ENCODE measurements at places on chromosomes 16 and 17.

DNA sequence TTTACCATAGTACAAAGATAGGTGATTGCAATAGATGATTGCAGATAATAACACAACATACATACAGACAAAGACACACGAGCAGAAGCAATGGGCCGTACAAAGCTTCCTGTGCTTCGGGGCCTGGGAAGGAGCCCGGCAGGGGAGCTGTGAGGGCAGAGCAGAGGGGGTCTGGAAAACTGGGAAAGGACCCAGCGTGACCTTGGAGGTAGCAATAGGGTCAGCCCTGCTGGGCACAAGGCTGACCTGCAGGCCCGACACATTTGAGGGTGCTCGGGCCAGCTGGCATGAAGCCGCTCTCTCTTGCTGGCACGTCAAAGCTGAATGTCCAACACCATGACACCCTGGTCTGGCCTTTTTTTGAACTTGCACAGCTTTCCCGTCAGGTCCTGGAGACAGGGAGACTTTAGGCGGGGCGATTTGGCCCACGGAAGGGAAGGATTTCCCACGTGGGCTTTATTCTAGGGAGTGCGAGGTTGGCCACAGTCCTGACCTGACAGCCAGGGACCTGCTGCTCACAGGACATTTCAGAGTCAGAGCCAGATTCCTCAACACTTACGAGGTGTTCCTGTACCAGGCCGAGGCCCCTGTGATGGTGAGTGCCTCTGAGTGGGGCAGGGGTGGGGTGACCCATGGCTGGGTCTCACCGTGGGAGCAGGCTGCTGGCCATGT, 83.2 kb downstream of the NTN1 start:
- DNase-seq = no peak

GRCh38 chr17:66717641-66718058, 117.3 kb upstream of the CACNG5 start:
- no peak for DNase-seq

DNA sequence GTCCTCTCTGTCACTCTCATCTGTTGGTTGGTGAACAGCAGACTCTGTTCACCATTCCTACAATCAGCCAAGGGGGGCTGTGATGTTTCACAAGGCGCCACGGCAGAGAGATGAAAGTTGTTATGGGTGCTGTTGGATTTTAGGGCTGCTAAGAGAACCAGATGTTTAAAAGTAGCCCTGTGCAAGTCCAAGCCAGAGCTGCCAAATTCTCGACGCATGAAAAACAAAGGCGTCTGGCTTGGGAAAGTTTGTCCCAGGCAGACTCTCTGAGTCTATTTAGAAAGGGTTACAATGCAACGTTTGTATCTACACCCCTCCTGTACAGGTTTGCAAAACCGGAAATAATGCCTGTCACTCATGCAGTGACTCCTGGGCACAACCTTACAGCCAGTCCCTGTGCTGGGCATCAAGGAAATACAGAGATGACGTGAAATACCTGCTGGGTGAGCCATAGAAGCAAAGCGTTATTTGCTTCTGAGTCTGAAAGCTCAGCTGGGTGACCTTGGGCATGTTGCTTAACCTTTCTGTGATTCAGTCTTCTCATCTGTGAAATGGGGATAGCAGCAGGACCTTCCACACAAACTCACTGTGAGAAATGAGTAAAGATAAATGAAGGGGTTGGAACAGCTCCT, 74.8 kb downstream of the XYLT1 start:
- DNase-seq = no peak

GRCh38 chr16:62652441-62653120, 616.3 kb upstream of the CDH8 start:
- no peak for DNase-seq

DNA sequence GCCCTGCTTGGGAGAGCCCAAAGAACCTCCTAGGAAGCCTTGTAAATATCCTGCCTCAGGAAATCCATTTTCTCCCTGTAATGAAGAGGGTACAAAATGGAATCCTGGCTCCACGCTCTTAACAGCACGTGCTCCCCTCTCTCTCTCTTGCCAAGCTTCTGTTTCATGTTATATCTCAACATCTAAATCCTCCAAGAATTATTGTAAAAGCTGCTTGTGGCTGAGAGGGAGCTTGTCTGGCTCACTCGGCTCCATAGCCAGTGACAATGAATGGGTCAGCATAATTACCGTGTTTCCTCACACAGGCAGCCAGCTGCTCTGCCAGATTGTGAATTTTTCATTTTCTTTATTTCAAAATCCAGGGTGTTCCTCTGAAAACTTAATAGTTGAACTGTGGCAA, 317.8 kb downstream of the RBFOX1 start:
- DNase-seq = no peak

- DNase-seq = no peak
Observed at GRCh38 chr16:24701521-24701951, 27.9 kb upstream of the TNRC6A start.

GRCh38 chr17:35588196-35588920, 1.2 kb downstream of the AP2B1 start:
- no peak for DNase-seq

GRCh38 chr17:47702391-47702995, 8.5 kb downstream of the TBKBP1 start:
- no peak for DNase-seq

GRCh38 chr16:48394355-48394703, 9.1 kb upstream of the SIAH1 start:
- no peak for DNase-seq

- no peak for DNase-seq
Observed at GRCh38 chr17:73342050-73342522, 30.3 kb upstream of the CDC42EP4 start.

DNA sequence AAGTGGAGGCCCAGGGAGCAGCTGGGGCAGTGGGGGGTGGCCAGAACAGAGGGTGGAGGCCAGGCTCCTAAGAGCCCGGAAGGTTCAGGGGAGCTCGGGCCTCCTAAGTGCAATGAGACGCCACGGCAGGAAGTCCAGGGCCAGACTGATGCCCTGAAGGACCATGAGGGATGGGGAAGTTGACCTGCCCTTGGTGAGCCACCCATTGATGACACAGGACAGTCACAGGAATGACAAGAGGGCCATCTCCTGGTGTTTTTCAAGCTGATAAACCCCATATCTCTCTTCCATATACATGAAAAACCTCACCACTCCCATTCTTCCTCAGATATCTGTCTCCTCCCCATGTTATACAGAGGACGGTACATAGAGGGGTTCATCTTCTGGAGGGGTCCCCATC, 5.8 kb upstream of the MRPL58 start:
- no peak for DNase-seq

GRCh38 chr16:78460428-78460827, 361.0 kb downstream of the WWOX start:
- no peak for DNase-seq

DNA sequence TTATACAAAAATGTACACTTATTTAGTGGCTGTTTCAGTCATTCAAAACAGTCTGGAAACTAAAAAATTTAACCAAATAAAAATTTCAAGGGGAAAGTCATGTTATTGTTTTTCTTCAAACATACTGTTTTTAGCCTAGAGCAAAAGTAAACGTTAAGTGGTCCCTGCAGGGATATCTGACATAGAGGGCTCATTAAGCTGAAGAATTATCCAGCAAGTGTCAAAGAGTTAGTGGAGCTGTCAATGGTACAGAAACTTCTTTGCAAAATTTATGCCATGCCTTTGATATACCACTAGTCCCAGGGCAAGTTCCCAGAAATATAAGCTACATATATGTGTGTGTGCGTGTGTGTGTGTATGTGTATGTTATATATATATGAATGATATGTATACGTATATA, 894.2 kb downstream of the KCNJ2 start:
- no peak for DNase-seq

- no peak for DNase-seq
Observed at GRCh38 chr17:60538726-60539125, 12.7 kb upstream of the APPBP2 start.

DNA sequence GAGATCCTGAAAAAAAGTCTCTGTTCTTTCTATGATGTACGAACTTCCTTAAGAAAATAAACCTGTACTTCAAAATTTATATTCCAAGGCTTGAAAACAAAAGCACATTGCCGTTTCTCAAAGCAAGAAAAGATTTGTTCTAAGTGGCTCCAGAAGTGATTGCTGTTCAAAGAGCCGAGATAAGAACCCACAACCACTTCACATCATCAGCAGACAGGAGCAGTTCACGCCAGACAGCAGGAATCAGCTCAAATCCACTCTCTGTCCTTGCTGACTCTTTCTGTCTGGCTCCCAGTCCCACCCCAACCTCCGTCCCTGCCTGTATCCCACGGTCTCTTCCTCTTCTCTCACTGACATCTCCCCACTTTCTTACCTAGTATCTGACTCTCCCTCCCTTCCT, 85.0 kb upstream of the MYOCD start:
- no peak for DNase-seq

DNA sequence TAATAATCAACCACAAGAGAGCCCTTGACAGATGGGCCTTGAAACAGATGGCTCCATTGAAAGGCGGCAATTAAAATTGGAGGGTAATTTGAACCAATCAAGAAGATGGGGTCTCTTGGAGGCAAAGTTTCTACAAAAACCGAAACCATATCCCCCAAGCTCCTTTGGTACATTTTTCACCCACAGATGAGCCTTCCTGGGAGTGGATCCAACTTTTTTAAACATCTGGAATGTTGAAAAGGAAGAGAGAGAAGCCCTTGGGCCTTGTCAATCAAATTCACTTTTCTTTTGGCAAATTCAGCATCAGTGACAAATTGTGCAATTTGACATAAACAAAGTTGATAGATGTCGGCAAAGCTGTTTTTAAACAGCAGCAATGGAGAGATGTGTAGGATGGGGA, 13.2 kb upstream of the NUP93 start:
- no peak for DNase-seq

GRCh38 chr17:14622615-14623101, 321.8 kb downstream of the HS3ST3B1 start:
- no peak for DNase-seq

GRCh38 chr17:76570877-76571471, 14.7 kb downstream of the ST6GALNAC2 start:
- no peak for DNase-seq

DNA sequence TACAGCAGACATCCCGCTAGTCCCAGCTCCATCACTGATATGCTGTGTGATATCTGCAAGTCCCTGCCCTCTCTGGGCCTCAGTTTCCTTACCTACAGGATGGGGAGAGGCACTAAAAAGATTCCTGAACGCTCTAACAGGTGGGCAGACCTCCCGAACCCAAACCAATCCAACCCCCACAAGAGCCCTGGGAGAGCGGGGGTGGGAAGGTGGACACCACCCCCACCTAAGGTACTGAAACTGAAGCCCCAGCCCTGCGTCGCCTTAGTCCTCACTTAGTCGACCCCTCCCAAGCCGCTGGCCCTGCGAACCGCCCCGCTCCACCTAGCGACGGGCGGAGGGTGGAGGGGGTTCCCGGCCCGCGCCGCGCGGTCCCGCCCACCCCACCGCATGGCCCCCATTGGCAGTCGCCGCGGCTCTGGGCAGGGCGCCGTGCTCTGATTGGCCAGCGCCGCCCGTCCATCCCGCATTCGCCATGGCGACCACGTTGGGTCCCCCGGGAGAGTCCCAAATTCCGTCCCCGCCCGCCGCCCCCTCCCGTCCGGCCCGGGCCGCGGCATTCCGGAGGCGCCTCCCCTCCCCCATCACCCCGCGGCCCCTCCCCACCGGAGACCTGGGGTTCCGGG, 578 bp downstream of the CCDC102A start:
- peak; percentile 63 for DNase-seq

- no peak for DNase-seq
Observed at GRCh38 chr16:4318451-4318910, 2.6 kb downstream of the GLIS2 start.

- DNase-seq = no peak
Observed at GRCh38 chr17:64628641-64629040, 33.5 kb downstream of the SMURF2 start.

GRCh38 chr17:43356450-43356849, 42.3 kb upstream of the ARL4D start:
- no peak for DNase-seq

DNA sequence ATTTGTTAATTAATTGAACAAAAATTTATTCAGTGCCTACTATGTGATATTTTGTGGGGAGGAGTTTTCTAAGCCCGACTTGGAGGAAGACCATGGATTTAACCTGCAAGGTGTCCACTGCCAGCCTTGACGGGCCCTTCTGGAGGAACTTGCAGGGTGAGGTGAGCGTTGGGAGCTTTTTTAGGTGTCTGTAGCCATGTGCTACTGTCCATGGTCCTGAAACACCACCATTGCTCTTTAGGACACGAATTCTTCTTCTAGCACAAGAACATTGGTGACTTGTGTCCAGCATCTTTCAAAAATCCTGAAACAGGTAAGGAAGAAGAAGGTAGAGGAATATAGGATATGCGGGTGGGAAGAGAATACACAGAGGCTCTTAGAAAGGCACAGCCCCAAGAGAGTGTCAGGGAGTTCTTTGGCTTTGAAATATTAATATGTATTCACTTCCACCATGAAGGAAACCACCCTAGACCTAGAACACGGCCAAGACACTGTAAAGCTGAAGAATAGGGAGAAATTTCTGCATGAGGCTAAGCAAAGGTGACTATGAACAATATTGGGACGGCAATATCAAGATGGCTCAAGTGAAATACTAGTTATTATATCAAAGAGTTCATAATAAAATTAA, 27.9 kb upstream of the OR4D1 start:
- no peak for DNase-seq
